Dermis blood vessel endothelial cell (primary cell): ENCODE measurements at places on chromosomes 7 and 10. TPM values are rescaled to one million over a fixed set of nuclear protein-coding genes. Genes with fewer than 3 reads are reported as not detected.

DNA sequence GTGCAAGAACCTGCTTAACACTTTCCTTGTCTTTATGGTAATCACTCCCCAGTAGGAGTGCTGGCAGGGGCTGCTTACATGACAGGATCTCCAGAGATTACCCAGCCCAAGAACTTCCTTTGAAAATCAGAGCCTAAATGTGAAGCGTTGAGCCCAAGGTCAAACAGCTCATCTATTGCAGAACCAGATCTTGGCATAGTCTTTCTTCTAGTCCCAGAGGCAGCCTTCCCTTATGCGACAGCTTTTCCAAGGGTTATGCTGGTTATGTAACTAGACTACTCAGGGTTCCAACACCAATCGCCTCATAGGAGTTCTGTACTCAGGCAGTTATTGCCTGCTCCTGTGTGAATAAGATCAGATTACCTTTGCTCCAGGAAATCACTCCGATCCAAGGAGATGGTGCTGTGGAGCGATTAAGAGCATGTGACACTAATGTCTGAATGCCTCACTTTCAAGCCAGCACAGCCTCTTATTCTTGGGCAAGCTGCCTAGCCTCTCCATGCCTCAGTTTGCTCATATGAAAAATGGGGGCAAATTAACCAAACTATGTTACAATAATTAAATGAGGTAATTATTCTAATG lies 8.4 kb upstream of the LGI1 start:
- DNase-seq: no peak

- no peak for DNase-seq
These were observed 208.3 kb downstream of the ZMYND11 start for GRCh38 chr10:343231-344220.

DNA sequence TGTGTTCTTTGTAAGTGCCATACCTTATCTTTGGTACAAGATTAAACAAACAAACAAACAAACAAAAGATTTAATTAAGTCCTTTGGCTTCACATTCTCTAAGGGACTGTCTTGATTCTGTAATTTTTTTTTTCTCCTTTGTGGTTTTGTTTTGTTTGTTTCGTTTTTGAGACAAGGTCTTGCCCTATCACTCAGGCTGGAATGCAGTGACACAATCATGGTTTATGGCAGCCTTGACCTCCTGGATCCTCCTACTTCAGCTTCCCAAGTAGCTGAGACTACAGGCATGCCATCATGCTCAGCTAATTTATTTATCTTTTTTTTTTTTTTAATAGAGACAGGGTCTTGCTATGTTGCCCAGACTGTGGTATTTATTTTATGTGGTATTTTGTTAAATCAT lies 165.8 kb downstream of the LRRC4 start:
- DNase-seq: peak; percentile 47

GRCh38 chr10:104076743-104077160 lies 8.9 kb downstream of the COL17A1 start:
- peak; percentile 98 for DNase-seq

DNA sequence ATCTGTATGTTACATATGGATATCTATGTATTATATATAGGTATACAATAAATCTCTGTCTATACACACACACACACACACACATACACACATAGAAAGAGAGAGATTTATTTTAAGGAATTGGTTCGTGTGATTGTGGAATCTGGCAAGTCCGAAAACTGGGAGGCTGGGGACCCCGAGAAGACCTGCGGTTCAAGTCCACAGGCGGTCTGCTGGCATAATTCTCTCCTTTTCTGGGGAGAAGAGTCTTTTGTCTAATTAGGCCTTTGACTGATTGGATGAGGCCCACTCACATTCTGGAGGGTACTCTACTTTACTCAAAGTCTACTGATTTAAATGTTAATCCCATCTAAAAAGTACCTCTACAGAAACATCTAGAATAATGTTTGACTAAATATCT lies 65.1 kb downstream of the PAPSS2 start:
- no peak for DNase-seq

GRCh38 chr10:94409021-94409657 lies 6.8 kb downstream of the TBC1D12 start:
- peak; percentile 32 for DNase-seq

GRCh38 chr7:24763303-24763901 lies 6.1 kb upstream of the GSDME start:
- no peak for DNase-seq

- DNase-seq: no peak
These were observed 30.3 kb downstream of the GBX1 start for GRCh38 chr7:151137076-151137675.

GRCh38 chr7:21624320-21624719 lies 81.5 kb downstream of the DNAH11 start:
- DNase-seq: no peak

DNA sequence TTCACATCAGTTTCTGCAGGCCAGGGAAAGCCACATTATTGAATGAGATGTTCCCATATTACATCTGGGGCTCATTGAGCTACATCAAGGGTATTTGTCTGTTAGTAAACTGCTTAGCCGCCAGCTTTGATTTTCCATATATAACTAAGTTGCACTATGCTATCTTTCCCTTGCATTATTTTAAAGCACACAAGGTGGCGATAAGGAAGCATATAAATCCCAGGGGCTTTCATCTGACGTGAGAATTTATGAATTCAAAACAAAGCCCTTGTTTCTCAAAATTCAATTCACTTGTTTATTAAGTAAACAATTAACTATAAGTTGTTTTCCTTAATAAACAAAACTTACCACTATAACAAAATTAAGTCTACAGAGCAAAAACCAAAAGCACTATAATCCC lies 334.1 kb upstream of the TPK1 start:
- DNase-seq: no peak

Gene DIP2C
- total RNA-seq: 6.5 and 8.1 TPM in 2 replicates

Gene CYP3A5
- not detected in 2 replicates for total RNA-seq

Gene NFE2L3
- 33.4 and 38.6 TPM in 2 replicates for total RNA-seq

Gene ZNF425
- 3.5 and 3.9 TPM in 2 replicates for total RNA-seq

Gene RAMP3
- total RNA-seq: 114 and 116 TPM in 2 replicates
